ENCODE measurements at places on chromosomes 2 and 18.

- no peak for DNase-seq
These were observed 45.3 kb downstream of the POLE4 start for GRCh38 chr2:75003773-75004172.

DNA sequence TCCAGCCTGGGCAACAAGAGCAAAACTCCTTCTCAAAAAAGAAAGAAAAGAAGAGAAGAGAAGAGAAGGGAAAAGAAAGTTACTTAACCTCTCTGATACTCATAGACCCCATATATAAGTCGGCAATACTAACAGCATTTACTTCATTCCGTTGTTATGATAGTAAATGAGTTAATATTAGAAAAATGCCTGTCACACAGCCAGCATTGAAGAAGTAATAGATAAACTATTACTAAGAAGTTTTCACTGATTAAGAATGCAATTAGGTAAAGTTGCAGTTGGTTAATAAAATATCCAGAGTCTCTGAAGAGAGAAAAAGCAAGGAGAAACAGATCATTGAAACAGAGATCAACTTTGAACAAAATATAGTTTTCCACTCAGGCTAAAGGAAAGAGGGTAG, 161.3 kb upstream of the UBE2E3 start:
- no peak for DNase-seq

- DNase-seq, result peak; percentile 47
These were observed 139.1 kb downstream of the C1D start for GRCh38 chr2:67923696-67924095.

DNA sequence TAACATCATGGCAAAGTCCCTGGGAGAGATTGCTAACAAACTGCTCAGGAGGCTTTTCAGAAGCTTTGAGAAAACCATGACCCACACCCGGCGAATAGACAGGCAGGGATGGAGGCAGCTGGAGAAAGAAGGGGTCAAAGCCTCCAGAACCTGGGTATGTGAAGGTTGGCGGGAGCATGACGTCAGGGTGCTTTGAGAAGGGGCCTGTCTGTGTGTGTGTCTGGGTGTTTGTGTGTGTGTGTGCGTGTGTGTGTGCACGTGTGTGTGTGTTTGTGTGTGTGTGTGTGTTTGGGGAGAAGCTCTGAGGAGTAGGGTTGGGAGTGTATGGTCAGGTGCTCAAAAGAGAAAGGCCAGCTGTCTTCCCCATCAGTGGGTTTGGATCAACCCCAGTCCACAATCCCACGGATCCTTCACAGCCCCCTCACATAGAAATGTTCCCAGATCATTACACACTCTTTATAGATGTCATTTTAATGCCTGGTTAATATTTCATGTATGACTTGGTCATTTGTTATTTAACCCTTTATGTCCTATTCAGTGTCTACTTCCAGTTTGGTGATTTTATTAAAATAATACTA, 254.1 kb upstream of the SMIM21 start:
- no peak for DNase-seq

GRCh38 chr2:79789811-79790210, 277.0 kb downstream of the CTNNA2 start:
- no peak for DNase-seq

GRCh38 chr2:235958931-235959410, 209.2 kb downstream of the GBX2 start:
- DNase-seq, result no peak

DNA sequence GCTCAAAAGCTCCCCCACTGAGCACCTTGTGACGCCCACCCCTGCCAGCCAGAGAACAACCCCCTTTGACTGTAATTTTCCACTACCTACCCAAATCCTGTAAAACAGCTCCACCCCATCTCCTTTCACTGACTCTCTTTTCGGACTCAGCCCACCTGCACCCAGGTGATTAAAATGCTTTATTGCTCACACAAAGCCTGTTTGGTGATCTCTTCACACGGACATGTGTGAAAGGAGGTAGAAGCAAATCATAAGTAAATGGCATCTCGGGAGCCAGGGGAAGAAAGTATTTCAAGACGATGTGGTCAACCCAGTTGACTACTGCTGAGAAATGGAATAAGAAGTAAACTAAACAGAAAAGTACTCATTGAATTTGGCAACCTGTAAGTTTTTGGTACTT, 11.2 kb upstream of the NCKAP1 start:
- no peak for DNase-seq

- DNase-seq, result no peak
These were observed 207.2 kb downstream of the LRP1B start for GRCh38 chr2:141923657-141924056.

DNA sequence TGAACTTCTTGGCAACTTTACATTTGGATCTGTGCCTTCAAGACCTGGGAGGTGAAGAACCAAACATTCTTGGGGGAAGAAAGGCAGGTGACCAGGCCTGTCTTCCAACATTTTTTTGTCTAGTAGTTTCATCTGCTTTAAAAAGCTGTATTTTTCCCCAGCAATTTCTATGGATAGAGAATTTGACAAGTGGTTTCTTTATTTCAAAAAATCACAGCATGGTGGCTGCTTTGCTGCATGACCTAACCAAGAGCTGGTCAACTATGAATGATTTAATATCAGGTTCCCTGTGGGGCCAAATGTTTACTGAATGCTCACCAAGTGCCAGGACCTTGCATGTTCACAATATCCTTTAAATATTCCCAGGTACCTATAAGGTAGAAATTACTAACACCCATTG, 19.1 kb downstream of the LRP2 start:
- DNase-seq, result no peak

GRCh38 chr2:104046466-104046865, 807.4 kb upstream of the POU3F3 start:
- peak; percentile 73 for DNase-seq

DNA sequence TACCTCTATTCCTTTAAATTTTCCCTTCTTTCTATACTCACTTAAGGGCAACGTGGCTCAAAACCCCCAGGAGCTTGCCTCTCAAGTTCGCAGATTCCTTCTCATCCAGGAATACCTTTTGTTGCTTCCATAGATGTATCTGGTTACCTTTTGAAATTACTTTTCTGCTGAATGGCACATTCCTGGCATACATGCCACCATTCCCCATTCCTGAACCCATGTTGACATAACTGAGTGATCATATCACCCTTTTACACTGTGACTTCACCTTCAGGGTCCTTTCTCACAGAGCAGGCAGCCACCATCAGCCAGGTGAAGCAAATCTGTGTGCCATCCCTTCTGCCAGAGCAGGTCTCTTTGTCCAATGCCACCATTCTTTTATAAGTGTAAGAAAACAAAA, 615.8 kb downstream of the ARHGAP15 start:
- DNase-seq, result no peak

DNA sequence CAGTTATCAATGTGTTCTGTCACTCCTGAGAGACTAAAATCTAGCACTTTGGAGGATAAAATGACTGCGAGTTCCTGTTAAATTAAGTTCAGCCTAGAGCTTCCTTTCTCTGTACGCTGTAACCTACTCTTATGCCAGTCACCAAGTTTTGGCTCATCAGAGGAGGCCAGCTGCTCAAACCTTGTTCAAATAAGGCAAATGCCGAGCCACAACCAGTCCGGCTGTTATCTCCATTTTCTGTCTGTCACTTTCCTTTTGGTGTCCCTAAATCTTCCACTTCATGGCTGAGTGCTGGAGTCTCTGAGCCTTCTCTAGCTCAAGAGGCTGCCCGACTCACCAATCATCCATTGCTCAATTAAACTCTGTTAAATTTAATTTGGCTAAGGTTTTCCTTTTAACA, 33.5 kb upstream of the PXDN start:
- DNase-seq, result no peak

DNA sequence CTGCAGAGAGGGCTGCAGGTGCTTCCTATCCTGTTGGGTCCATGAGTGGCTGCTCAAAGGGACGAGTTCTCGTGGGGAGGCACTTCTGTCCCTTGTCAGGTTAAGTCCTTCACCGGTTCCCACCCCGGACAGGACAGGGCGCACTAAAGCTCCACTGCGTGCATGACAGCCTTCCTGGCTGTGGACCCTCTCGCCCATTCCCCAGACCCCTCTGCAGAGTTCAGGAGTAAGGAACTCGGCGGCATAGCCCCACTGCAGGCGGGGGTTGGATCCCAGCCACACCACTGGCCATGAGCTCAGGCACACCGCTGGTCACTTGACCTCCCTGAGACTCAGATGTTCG, 147.5 kb upstream of the ID2 start:
- DNase-seq, result no peak

DNA sequence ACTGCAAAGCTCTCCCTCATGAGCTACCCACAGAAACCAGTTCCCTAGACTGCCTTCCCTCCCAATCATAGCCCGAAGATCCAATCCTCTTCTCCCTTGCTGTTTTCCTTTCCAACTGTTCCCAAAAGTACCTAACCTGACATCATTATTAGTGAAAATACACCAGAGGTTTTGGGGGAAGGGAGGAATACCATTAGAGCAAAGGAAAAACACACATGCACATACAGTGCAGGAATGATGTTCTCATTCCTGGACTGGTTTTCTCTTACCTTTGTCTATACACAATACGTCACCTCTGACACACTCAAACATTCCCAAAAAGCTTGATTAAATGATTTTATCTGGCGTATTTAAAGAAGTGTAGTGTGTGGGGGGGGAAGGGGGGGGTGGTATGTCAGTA, 46.2 kb downstream of the IKZF2 start:
- no peak for DNase-seq

Measured in NCI-H345 (cell line).